ENCODE measurements at places on chromosomes 4 and X. TPM values are rescaled to one million over a fixed set of nuclear protein-coding genes. Genes with fewer than 3 reads are reported as not detected.

DNA sequence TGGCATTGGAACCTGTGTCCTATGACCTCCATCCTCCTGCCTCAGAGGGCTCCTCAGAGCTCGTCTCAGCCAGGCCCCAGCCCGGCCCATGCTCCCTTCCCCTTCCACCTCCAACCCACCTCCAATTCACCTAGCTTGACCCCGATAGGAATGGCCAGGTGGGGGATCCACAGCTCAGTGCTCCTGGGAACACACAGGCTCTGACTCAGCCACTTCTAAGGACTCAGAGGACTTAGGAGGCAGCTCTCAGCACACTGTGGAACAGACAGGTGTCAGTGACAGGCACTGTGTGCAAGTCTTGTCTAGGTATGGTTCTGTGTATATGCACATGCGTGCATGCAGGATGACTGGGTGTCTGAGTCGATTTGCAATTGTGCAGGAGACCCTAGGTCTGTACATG lies 44.8 kb downstream of the PJA1 start:
- H3K36me3 ChIP-seq, result no peaks in the 10 kb centered on the region
- no peaks in the 10 kb centered on the region for H3K4me1 ChIP-seq
- no peak overlapping the region for H3K4me3 ChIP-seq
- no peak for DNase-seq
- no peaks in the 10 kb centered on the region for H3K27me3 ChIP-seq

DNA sequence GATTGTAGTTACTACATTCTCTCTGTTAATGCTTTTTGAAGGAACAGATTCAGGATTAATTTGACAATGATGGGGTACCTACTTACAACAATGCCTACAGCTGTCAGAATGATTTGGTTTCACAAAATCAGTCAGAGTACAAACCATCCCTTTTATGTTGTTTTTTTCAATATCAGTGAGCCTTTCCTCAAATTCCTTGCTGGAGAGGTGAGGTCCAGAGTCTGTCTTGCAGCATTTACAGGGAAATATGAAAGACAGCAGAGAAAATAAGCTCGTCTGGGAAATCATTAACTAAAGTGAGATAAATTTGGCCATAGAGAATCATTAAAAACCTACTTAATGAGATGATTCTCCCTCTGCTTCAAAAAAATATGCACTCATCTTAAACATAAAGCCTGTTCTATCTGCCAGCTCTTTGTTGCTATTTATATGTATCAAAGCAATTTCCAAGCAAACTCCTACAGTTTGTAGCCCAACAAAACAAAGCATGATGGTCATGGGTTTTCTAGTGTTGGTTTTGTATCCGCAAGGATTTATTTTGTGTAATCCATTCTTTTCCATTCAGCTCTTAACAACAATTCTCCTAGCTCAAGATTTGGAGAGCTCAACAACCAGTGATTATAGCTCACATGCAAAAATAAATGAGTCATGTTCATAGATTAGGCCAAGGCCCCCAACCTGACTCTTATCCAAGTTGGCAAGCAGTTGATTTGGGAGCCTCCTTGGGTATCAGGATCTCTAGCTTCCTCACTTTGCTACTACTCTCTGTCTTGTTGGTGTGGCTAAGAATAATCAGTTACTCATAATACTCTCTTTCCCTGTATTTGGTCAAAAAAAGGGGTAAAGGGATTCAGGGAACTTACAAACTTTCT lies 222.6 kb downstream of the ENOX2 start:
- no peaks in the 10 kb centered on the region for H3K27me3 ChIP-seq
- H3K27ac ChIP-seq, result no peak overlapping the region
- no peak for DNase-seq
- no peaks in the 10 kb centered on the region for H3K36me3 ChIP-seq
- no peak overlapping the region for H3K4me3 ChIP-seq

DIPK2B gene
- total RNA-seq, result 1.5 TPM

SLC26A1 gene
- 0.77 TPM for total RNA-seq

KLHL4 gene
- total RNA-seq, result 0.15 TPM

GRCh38 chr4:147828331-147828905 lies 96.5 kb downstream of the ARHGAP10 start:
- no peak overlapping the region for H3K27ac ChIP-seq
- no peaks in the 10 kb centered on the region for H3K4me1 ChIP-seq
- no peak for DNase-seq
- H3K4me3 ChIP-seq, result no peak overlapping the region

DNA sequence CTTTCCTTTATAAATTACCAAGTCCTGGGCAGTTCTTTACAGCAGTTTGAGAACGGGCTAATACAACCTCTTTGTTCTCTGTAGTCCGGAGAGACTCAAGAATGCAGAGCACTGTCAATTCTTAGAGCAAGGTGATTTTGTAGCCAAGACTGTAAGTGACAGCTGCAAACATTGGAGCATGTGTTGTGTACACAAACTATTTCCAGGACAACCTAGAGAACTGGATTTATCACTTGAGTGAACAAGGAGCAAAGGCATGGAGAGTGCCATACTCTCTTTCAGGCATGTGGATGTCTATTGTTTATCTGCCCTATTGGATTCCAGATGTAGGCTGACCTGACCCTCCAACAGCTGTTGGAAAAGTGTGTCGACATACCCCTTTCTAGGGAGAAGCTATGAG lies 153.9 kb downstream of the SPANXN3 start:
- H3K4me3 ChIP-seq, result no peak overlapping the region
- no peaks in the 10 kb centered on the region for H3K36me3 ChIP-seq
- no peaks in the 10 kb centered on the region for H3K4me1 ChIP-seq
- no peak for DNase-seq
- H3K27me3 ChIP-seq, result no peaks in the 10 kb centered on the region

GIMD1 gene
- not detected for total RNA-seq
